Posterior vena cava (tissue), 2 donors: ENCODE measurements at places on chromosomes 11 and 22. TPM values are rescaled to one million over a fixed set of nuclear protein-coding genes. Genes with fewer than 3 reads are reported as not detected.

- DNase-seq: no peak
Measured at GRCh38 chr11:235609-235996, 539 bp downstream of the SIRT3 start.

GRCh38 chr11:36146437-36146836 is 142.8 kb downstream of the COMMD9 start:
- no peak for DNase-seq

DNA sequence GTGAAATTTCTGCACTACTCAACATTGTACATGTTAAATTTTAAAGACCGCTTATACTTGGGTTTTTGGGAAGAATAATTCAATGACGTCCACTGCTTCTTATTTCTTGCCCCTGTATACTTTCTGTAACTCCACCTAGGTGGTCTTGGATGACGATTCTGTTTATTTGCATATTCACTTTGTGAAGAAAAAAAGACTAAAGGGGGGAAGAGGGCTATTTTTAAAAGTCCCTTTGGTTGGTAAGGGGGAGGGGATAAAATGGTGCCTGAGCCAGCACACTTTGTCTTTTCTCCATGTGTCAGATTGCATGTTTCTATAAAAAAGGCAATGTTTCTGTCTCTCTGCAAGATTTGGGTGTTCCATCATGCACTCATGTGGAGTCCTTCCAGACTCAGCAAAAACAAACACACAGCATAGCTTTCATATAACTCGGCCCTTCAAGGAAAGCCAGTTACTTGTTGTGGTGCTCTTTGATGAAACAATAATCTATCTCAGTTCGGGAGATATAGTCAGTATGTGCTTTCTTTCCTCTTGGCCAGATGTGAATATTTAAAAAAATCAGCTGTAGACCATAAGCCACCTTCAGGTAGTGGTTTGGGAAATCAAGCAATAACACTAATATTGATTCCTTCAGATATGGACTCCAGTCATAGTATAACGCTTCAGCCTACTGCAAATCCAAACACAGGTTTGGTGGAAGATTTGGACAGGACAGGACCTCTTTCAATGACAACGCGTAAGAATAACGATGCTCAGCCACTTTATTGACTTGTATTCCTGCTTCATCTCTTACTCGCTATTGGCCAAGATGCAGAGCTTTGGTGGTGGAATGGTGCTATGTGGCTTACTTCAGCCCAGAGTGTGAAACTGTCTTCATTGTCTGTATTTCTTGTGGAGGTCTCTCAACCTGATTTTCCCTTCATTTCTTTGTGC is 68.8 kb downstream of the CD44 start:
- no peak for DNase-seq

- DNase-seq: peak; percentile 80
Measured at GRCh38 chr22:46263216-46263590, at the start of gene PKDREJ. Gene PKDREJ, minus strand, starts transcription at chr22:46263343. Its CDS starts 21 bp downstream, at chr22:46263322.

DNA sequence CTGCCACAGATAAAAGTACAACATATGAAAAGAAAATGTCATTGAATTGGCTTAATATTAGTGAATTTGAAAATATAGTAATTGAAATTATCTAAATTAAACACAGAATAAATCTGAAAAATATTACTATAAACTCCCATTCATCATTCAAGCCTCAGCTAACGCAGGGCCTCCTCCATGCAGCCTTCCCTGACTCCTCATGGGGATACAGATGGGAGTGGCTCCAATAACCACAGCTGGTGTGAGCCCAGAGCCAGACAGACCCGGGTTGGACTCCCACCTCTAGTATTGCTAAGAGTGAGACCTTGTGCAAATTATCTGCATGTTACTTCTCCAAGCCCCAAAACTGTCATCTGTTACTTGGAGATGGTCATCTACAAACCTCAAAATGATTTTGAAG is 44.9 kb downstream of the CSF2RB start:
- no peak for DNase-seq

DNA sequence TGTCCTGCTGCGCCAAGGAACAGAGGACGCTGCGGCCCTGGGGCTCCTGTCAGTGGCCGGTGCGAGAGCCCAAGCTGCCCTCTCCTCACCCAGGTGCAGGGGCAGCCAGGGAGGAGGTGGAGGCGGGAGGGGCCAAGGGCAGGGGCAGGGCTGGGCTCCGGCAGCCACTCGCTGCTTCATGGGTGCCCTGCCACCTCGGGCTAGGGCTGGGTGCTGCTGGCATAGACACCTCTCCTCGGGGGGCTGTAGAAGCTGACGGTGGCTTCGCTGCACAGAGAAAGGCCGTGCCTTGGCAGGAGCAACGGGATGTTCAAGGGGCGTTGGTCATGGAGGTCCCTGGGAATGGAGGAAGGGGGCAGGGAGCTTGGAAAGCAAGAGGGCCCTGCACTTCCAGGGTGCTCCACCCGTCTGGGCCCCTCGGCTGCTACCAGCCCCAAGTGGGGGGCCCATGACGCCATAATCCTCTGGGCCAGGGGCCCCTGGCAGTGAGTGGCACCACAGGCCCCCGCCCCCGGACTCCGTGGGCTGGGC is 1.6 kb upstream of the TBX1 start:
- no peak for DNase-seq

GRCh38 chr11:91396236-91397133 is 828.1 kb upstream of the FAT3 start:
- no peak for DNase-seq

- DNase-seq: no peak
Measured at GRCh38 chr22:46590334-46590733, 29.9 kb upstream of the GRAMD4 start.

DNA sequence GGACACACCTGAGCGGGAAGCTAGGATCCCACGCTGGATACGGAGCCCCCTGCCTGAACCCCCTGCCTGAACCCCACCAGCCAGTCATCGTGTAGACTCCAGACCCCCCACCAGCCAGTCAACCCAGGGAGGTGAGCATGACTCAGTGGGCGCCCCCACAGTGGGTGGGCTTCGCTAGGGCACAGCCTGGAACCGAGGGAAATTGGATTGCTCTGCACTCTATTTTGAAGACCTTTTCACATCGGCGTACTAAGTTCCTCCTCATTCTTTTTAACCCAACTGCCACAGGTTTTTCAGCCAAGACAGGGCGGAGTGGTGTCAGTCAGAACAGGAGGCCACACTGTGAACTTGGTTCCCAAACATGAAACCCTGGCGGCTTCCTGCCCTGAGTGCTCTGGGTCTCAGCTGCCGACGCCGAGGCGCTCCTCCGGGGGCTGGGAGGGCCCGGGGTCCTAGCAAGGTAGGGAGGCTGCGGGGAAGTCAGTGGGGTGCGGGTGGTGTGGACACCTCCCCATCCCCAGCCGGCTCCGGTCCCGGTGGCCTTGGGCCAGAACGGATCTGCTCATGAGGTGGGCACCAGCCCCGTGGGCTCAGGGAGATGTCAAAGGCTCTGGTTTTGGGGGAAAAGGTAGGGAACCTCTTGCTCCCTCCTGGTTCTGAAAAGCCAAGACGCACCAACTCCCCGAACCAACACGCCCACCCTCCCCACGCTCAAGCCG is 57.0 kb downstream of the BRD1 start:
- DNase-seq: peak; percentile 71

MS4A15 gene
- total RNA-seq: not detected

CST6 gene
- 0.56 TPM for total RNA-seq

MMP8 gene
- 1.2 TPM for total RNA-seq

TRIM29 gene
- total RNA-seq: 8.7 TPM

NOX4 gene
- 29.6 TPM for total RNA-seq

ST14 gene
- total RNA-seq: 6.0 TPM

RASGRP2 gene
- 41.3 TPM for total RNA-seq

CLCF1 gene
- total RNA-seq: 10.0 TPM

IL17REL gene
- total RNA-seq: not detected

ZP1 gene
- total RNA-seq: not detected
